ENCODE measurements at places on chromosomes 16 and 17.

DNA sequence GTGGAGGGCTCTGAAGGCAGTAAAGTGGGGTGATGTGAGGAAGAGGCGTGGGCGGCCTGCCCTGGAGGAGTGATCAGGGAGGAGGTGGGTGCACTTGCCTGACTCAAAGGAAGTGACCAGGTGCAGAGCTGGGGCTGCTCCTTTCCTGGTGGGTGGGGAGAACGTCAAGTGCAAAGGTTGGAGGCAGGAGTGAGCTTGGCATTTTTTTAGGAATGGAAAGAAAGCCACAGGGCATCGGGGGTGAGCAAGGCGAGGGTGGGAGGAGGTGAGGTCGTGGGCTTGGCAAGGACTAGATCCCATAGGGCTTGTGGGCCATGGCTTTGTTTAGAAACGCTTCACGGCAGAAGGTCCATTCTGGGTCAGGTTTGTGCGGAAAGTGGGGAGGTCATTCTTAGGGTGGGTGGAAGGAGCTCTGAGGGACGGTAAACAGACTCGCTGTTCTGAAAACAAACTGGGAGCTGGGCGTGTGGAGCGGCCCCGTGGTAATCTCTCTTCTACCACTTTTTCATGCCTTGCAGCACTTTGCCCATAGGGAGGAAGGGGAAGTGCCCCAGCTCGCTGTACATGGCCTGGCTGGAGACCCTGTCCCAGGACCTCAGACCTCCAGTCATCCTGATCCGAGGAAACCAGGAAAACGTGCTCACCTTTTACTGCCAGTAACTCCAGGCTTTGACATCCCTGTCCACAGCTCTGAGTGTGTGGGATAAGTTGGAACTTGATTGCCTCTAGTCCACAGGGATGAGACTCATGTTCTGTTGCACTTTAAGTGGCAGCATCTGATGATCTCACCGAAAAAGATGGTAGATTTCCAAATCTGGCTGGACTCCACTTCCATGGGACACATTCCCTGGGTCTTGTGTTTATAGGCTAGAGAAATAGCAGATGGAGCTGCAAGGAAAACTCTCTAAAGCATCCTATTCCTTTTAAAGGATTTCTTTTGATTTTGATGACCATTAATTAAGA, 18.9 kb upstream of the HERPUD1 start:
- DNase-seq = no peak

DNA sequence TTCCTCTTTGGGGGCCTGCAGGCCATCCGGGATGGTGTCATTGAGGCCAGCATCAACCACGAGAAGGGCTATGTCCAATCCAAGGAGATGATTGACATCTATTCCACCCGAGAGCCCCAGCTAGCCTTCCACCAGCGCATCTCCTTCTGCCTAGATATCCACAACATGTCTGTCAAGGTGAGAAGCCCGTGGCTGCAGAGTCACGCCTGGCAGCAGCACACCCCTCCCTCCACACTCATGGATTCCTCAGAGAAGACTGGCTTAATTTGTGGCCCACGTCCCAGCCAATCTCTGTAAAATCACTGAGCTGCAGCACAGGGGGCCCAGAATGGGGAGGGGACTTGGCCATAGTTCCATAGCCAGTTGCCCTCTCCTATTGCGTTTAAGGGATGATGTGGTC, 15.6 kb downstream of the PSMD3 start:
- no peak for DNase-seq

DNA sequence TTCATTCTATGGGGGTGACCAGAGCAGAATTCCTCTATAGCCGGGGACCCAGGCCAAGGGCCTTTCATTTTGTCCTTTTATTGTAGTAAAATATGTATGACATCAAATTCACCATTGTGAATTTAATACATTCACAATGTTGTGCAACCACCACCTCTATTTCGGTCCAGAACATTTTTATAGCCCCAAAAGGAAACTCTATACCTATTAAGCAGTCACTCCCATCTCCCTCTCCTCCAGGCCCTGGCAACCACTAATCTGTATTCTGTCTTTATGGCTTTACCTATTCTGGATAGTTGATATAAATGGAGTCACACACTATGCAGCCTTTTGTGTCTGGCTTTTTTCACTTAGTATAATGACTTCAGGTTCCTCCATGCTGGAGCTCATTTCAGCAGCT, 9.7 kb upstream of the TNS4 start:
- no peak for DNase-seq

- no peak for DNase-seq
Observed at GRCh38 chr16:52383640-52384292, 163.2 kb downstream of the TOX3 start.

DNA sequence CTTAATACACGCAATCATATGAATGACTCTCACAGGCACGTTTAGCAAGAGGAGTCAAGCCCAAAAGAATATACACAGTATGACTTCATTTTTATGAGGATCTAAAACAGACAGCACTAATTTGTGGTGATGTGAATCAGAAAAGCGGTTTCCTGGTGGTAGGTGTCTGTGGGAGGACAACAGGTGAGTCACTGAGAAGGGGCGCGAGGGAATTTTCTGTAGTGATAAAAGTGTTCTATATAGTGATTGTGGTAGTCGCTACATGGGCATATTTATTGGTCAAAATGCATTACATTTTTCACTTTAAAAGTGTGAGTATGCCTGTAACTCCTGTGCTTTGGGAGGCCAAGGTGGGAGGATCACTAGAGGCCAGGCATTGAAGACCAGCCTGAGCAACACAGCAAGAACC, 7.6 kb upstream of the TNRC6A start:
- no peak for DNase-seq
